ENCODE measurements at places on chromosomes 16 and 17.

DNA sequence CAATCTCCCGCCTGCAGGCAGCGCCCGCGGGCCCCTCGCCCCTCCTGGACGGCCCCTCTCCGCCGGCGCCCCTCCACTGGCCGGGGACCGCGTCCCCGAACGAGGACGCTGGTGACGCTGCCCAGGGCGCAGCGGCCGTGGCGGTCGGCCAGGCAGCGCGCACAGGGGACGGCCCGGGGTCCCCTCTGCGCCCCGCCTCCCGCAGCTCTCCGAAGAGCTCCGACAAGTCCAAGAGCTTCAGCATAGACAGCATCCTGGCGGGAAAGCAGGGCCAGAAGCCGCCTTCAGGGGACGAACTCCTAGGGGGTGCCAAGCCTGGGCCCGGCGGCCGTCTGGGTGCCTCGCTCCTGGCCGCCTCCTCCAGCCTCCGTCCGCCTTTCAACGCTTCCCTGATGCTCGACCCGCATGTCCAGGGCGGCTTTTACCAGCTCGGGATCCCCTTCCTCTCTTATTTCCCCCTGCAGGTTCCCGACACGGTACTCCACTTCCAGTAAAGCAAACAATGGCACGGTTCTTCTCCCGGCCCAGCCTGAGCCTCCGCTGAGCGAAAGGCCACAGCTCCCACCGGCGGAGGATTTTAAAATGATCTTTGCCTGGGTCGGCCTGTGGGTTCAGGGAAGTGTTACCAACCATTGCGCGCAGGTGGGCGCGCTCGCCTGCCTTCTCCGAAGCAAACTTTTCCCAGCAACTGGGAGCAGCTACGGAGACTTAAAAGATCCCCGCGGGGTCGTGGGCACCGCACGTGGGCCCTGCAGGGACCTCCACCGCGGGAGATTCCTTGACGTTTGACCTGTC lies 1.1 kb downstream of the FOXL1 start:
- DNase-seq: no peak

DNA sequence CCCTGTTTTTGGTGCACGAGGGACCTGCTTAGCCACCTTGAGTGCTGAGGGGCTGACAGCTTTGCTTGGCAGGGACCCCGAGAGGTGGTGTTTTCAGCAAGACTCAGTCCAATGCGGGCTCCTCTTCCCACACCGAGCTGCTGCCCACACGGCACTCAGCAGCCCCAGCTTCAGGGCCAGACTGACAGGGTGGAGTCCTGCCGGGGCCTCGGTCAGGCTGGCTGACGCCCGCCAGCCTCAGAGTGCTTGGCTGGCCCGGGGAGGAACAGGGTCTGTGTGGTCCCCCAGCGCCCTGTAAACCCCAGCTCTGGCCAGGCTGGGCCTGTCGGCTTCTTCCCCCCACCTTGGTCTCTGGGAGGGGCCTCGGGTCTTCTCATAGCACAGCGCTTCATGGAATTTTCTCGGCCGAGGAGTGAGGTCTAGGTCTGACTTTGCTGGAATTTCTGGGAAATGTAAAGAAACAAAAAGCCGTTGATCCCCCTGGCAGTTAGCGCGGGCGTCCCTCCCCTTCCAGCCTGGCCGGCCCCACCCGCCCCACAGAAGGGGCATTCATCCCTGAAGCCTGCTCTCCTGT lies 2.6 kb downstream of the SOX8 start:
- DNase-seq: no peak

GRCh38 chr16:72278301-72278700 lies 106.3 kb upstream of the PMFBP1 start:
- DNase-seq: no peak

DNA sequence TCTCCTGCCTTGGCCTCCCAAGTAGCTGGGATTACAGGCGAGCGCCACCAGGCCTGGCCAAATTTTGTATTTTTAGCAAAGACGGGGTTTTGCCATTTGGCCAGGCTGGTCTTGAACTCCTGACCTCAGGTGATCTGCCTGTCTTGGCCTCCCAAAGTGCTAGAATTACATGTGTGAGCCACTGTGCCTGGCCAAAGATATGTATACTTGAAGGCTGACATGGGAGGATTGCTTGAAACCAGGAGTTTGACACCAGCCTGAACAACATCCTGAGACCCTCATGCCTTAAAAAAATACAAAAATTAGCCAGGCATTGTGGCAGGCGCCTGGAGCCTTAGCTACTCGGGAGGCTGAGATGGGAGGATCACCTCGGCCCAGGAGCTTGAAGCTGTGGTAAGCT lies 3.1 kb downstream of the BCAS3 start:
- no peak for DNase-seq

GRCh38 chr17:81687770-81688541 lies 4.1 kb downstream of the HGS start:
- DNase-seq: no peak

DNA sequence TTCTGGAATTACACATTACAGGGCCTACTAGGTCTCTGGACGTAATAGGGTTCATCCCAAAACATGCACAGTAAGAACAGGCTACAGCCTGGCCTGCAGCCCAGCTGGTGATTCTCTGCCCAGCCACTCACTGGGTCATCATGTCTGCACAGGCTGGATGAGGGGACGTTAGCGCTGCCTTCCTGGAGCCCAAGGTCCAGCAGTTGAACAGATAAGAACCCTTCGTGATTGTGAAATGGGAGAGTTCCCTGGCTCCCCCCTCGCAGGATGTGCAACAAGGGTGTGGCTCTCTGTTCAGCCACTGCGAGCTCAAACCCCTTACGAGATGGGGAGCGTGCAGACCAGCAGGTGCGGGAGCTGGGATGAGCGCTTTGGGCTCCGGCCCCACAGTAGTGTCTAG lies 200.0 kb upstream of the CDH5 start:
- DNase-seq: no peak

DNA sequence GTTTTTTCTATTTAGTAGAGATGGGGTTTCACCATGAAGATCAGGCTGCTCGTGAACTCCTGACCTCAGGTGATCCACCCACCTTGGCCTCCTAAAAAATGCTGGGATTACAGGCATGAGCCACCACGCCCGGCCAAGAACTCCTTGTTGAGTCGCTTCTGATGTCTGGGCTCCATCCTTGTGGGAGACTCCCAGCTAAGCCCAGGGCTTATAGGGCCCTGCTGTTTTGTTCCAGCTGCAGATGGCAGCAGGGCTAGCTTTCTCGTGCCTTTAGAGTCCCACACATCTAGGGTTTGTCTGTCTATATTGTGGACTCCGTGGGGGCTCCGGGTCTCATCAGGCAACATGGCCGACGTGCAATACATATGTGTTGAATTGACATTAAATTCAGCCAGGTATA lies 39.3 kb upstream of the MED9 start:
- no peak for DNase-seq

GRCh38 chr16:10169904-10170410 lies 12.3 kb downstream of the GRIN2A start:
- DNase-seq: no peak

GRCh38 chr16:86030116-86030515 lies 131.2 kb downstream of the IRF8 start:
- no peak for DNase-seq

GRCh38 chr16:58013201-58013956 lies 12.2 kb downstream of the USB1 start:
- DNase-seq: no peak

DNA sequence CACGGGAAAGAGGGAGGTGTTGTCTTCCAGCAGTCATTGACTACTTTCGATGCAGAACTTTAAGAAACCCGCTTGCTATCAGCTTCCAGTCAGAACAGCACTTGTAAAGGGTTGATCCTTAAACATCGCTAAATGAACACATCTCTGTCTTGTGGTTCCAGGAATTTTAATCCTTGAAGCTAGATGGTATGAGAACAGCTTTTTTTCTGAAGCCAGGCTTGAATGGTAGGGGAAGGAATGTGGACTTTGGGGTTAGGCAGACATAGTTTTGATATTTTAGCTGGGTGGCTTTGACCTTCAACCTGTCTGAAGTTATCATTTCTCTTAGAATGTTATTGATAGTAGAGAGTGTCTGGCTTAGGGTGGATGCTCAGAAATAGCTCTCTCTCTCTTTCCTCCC lies 81.1 kb downstream of the RGS9 start:
- DNase-seq: no peak

GRCh38 chr16:20901068-20901435 lies 481 bp downstream of the LYRM1 start:
- DNase-seq: no peak

DNA sequence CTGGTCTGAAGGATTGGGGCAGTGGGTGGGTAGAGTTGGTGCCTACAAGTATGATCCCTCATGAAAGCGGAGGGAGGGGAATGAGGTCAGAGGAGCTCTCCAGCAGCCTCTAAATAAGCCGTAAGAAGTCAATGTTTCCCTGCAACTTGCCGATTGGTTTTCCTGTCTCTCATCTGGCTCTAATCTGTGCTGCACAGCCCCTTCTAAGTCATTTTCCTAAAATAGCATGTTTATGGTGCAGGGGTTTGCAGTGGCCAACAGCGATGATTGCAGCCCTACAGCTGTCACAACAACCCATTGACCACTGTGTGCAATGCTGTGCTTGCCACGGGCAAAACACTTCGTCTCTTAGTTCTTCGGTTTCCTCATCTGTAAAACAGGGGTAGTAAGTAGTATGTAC lies 189.2 kb downstream of the PRKCB start:
- no peak for DNase-seq

DNA sequence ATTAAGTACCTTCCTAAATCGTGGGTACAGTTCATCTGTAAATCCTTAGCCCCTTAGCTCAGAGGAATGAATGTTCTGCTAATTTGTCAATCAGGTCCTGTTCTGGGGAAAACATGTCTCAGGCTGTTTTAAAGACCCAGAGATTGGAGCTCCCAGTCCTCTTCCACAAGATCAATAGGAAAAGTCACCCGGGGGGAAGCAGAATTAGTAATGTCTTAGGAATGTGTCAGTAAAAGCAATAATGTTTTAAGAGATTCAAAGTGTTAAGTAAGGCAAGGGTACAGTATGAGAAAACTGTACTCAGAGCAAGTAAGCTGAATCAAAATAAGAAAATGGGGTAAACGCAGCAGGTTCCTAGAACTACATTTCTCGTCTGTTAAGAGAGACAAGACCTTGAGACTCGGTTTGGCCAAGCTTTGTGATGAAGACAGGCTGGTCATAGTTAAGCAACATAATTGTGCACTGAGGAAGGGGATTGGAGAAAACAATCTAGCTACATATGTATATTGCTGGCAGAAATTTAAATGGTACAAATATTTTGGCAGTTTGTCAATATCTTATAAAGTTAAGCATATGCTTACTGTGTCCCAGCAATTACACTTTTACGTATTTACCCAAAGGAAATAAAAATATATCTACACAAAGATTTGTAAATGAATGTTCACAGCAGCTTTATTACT lies 192.9 kb upstream of the C17orf78 start:
- no peak for DNase-seq

DNA sequence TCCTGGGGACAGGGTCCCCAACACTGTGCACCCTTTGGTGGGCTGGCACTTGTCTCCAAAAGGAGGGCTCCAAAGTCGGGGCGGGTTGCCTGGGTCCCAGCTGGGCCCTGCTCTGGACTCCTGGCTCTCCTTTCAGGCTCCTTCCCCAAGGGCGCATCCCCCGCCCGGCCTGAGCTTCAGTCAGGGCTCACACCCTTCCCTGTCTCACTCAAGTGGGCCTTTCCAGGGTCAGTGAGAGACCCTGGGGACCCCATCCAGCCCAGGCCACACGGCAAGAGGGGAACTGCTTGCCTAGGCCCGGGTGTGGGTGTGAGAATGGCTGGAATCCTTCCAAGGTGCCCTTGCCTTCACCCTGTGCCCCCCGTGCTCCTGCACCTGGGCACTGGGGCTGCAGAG lies 41.8 kb upstream of the SLC38A10 start:
- DNase-seq: no peak

- no peak for DNase-seq
These were observed 3.4 kb downstream of the ZNF469 start for GRCh38 chr16:88385831-88386815.

DNA sequence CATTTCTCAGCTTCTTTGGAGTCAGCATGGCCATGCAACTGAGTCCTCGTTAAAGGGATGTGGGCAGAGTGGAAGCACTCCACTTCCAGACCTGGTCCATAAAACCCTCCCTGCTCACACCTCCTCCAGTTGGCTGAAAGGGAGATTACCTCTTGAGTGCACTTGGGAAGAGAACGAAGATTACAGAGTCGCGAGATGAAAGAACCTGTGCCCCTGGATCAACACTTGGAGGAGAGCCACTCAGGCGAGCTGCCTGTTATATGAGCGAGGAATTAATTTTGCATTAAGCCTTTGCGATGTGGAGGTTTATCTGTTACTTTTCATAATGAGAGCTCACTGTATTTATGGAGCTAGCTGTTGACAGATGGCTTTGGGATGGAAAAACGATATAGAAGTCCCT lies 147.9 kb downstream of the MAF start:
- DNase-seq: no peak

GRCh38 chr17:53133876-53134275 lies 688.9 kb upstream of the KIF2B start:
- DNase-seq: no peak

- no peak for DNase-seq
These were observed 2.6 kb downstream of the GPR179 start for GRCh38 chr17:38341035-38341721.

DNA sequence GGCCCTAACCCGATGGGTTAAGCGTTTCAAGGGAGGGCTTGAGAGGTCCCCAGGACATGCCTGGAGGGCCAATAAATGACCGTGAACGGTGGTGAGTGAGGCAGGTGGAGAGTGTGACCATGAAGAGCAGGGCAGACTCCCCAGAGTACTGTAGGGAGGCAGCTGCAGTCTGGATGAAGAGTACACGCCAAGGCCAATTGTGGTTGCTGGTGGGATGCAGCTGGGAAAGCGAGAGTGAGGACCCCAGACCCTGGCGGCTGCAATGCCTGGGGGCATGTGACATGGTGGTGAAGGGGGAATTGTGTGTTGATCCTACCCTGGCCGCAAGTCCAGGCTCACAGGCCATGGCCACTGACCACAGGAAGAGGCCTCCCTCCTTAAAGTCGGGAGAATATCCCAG lies 62.9 kb downstream of the TMEM235 start:
- DNase-seq: no peak

Data from stimulated activated CD8-positive, alpha-beta memory T cell treated with anti-CD3 and anti-CD28 coated beads, Interleukin-7, amount 100 ng/mL, for 1 hour (primary cell).